ENCODE measurements at places on chromosomes 5 and 9. TPM values are rescaled to one million over a fixed set of nuclear protein-coding genes. Genes with fewer than 3 reads are reported as not detected.

- H3K4me1 ChIP-seq, result no peaks in the 10 kb centered on the region
- H3K27me3 ChIP-seq, result no peaks in the 10 kb centered on the region
- DNase-seq, result no peak
- H3K36me3 ChIP-seq, result no peaks in the 10 kb centered on the region
These were observed 258.3 kb upstream of the EFNA5 start for GRCh38 chr5:107929080-107929479.

DNA sequence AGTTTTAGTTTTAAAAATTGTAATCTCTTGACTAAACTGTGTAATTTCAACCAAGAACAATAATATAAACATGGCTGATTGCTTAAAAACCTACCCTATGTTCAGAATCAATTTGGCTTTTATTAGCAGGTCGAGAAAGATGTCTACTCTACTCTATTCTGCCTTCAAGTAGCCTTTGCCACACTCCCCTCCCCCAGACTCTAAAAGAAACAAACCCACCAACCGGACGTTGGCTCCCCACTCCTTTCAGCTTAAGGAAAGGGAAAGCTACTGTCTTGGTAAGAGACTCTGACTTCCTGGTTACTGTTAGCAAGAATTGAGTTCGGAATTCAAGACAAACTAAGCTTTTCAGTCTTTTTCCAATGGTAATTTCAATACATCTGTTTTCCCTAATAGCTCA, 46.7 kb downstream of the TNFAIP8 start:
- H3K27me3 ChIP-seq, result no peaks in the 10 kb centered on the region
- no peaks in the 10 kb centered on the region for H3K4me1 ChIP-seq
- DNase-seq, result no peak
- no peak overlapping the region for H3K4me3 ChIP-seq

- no peaks in the 10 kb centered on the region for H3K27me3 ChIP-seq
- no peak overlapping the region for H3K27ac ChIP-seq
These were observed 10.7 kb downstream of the STK32A start for GRCh38 chr5:147245381-147246165.

EFNA5 gene
- total RNA-seq, result 21.5 TPM

PLPP7 gene
- total RNA-seq, result 98.4 TPM

Data from heart left ventricle (tissue), 16 donors.